DMS79 treated with DMSO at 0.1 percent for 48 hours (cell line): ENCODE measurements at places on chromosomes 7 and 10.

DNA sequence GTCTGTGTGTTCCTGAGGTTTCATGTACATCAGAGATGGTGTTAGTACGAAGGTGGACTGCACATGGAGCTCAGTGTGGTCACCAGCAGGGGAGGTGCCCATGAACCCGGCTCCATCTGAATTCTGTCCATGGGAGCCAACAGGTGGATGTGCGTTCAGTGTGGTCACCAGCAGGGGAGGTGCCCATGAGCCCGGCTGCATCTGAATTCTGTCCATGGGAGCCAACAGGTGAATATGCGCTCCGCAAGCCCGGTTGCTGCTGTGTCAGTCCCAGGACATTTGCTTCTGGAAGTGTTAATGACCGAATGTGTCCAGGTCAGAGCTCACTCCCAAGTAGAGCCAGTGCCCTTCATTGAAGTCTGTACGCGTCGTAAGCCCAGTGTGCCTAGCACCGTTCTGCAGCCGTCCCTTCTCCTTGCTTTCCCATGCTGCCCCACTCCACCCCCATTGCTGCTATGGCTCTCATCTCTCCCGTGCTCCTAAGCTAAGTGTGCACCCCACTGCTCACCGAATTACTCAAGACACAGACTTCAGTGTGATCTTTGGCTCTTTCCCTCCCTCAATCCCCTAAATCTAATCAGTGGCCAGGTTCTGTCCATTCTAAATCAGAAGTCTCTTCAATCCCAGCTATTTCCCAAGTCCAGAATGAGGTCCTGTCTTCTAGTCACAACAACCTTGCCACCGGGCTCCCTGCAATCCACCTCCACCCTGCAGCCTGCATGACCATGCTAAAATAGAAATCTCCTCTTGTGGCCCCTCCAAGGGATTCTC lies 352.4 kb downstream of the TCERG1L start:
- no peak for DNase-seq

DNA sequence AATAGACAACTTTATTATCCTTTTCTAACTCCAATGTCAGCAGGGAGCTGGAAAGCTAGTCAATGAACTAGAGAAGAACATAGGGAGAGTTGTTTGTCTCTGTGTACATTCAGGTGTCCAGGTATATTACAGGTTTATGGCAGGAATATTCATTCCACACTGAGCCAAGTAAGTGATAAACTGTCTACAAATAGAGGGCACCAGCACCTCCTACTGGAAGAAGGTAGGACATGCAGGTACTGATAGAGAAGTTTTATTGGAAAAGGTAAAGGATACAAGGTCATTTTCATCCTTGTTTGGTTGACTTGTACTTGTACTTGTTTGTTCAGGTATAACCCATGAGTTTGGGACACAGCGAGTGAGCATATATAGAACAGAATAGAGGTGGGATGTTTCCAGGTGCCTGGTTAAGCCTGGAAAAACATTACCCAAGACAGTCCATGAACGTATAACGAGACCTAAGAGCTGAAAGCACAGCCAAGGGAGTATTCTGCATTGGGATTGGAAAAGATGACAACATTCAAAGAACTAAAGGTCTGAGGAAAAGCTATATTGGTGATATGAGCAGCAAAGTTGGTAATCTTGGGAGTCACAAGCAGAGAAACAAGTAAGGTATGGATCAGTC lies 61.4 kb upstream of the PPP1R3C start:
- no peak for DNase-seq

- no peak for DNase-seq
These were observed 110.7 kb downstream of the ZNF467 start for GRCh38 chr7:149662591-149663095.

GRCh38 chr10:119104654-119105015 lies 722 bp downstream of the DENND10 start:
- DNase-seq, result no peak

DNA sequence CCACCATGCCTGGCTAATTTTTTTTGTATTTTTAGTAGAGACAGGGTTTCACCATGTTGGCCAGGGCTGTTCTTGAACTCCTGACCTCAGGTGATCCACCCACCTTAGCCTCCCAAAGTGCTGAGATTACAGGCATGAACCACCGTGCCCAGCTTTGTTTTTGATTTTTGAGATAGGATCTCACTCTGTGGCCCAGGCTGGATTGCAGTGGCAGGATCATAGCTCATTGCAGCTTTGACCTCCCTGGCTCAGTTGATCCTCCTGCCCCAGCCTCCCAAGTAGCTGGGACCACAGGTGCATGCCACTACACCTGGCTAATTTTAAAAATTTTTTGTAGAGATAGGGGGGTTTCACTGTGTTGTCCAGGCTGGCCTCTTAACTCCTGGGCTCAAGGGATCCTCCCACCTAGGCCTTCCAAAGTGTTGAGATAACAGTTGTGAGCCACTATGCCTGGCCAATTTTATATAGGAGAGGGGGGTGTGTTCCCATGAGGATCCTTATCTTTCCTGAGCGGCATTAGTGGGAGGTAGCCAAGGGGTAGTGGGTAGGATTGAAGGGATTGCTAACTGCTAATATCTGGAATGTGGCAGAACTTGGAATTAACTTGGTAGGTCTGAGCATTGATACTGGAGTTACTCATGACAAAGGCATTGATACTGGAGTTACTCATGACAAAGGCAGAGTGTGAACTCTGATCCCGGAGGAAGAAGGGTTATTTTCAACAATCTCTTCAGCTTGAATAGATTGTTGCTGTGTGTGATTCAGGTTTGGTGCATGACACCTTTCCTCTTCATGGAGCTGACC lies 1.0 kb upstream of the NOLC1 start:
- no peak for DNase-seq

DNA sequence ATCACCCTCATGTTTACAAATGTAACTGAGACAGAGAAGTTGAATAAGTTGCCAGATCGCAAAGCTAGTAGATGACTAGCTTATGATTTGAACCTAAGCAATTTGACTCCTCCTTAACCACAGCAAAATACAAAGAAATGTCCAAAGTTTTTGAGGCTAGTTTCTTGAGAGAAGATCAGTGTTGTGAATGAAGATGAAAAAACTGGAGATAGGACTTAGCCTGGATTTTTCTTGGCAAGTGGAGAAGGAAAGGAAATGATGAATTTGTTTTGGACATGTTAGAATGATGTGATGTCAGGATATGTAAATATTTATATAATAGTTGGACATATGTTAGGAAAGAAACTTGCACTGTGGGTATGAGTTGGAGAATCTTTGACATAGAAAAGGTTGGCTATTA lies 149.8 kb downstream of the LSMEM1 start:
- no peak for DNase-seq

DNA sequence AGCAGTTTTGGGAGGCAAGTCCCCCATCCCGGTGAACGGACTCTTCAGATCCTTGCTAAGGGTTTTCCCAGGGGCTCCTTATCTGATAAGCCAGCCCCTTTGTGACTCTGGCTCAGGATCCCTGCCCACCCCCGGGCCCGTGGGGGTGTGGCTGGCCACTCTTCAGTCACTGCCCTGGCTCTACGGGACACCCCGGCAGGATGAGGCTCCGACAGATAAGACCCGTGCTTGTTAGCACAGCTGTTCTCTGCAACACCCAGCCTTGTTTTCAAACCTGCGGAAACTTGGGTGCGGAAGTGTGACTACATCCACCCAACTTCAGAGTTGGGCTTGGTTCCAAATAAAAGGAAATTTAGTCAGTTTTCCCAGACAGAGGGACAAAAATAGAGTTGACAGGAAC lies 66.7 kb upstream of the PODXL start:
- DNase-seq, result no peak
